ENCODE measurements at places on chromosomes 11 and 22.
A peak's percentile ranks its signal among the peaks of the same experiment; 100 is the strongest.

DNA sequence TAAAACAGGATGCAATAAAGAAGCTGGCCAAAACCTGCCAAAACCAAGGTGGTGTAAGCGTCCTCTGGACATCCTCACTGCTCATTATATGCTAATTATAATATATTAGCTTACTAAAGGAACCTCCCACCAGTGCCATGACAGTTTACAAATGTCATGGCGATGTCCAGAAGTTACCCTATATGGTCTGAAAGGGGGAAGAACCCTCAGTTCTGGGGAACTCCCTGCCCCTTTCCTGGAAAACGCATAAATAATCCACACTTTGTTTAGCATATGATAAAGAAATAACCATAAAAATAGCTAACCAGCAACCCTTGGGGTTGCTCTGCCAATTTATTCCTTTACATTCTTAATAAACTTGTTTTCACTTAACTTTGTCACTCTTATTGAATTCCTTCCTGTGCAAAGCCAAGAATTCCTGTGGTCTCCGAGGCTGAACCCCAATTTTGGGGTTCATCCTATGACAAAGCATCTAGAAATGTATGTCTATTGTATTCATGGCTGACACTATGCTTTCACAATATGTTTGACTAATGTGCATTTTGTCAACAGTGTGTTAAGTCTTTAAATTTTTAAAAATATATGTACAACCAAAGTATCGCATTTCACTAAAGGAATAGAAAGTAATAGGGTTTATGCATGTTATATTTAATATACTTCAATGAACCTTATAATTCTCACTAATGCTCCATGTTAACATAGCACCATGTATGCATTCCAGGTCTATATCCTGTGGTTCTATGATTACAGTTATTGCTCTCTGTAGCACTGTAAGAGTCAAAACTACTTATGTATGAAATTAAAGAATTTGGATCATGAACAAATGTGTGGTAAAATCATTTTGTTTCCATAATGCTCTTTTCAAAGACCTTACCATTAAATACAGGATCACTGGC, 25.1 kb downstream of the LGR4 start:
- H3K4me1 ChIP-seq, result peaks cover 53% of the 10 kb centered on the region
- H3K36me3 ChIP-seq, result no peaks in the 10 kb centered on the region
- no peak for DNase-seq
- no peak overlapping the region for H3K4me3 ChIP-seq

DNA sequence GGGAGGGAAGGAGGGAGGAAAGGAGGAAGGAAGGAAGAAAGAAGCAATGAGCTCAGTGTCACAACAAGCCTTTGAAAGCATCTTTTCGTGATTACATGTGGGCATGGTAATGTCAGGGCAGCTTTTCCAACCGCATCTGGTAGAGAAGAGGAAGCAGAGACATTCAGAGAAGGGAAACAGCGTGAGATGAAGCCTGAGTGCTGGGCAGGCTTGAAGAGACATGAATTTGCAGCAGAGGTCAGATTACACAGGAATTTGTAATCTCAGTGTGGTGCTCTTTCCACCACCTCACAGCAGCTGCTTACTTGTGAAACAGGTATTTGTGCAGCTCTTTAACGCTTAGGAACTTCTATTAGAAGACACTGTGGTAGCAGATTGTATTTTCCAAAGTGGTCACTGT, 289.5 kb upstream of the C11orf87 start:
- no peaks in the 10 kb centered on the region for H3K36me3 ChIP-seq
- no peak for DNase-seq
- H3K4me3 ChIP-seq, result no peak overlapping the region
- no peaks in the 10 kb centered on the region for H3K4me1 ChIP-seq

DNA sequence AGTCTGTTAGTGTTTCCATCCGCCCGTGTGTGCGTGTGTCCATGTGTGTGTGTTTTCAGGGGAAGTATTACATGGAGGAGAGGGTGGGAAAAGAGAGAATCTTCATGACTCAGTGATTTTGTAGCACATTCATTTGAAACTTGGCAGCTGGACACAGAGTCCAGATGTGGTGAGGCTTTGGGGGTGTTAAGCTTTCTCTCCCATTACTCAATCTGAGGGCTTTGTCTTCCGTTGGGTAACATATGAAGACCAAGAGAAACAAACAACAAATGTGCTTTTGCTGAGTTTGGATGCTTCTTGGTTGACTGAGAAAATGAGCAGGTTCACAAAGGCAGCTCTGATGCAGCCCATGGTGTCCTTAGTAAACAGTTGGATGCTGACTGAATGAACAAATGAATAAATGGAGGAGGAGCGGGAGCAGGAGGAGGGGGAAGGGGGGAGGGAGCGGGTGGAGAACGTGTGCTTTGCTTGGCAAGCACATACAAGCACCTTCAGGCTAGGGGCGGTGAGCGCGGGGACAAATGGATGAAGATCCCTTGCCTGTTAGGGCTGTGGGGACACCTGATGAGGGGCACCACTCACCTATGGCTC, 104.3 kb downstream of the ST3GAL4 start:
- H3K4me3 ChIP-seq, result no peak overlapping the region
- no peak overlapping the region for H3K27ac ChIP-seq
- no peaks in the 10 kb centered on the region for H3K4me1 ChIP-seq
- DNase-seq, result no peak

DNA sequence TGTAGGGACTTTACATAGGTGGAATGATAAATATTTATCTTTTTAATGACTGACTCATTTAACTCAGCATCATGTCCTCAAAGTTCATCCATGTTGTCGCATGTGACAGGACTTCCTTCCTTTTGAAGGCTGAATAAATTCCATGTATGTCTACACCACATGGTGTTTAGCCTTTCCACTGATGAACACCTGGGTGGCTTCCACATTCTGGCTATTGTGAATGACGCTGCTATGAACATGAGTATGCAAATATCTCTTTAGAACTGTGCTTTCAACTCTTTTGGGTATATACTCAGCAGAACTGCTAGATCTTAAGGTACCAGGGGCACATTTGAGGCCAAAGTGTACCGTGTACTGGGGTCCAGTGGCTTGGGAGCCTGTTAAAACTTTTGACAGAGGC, 24.1 kb downstream of the LARGE1 start:
- no peak overlapping the region for H3K27ac ChIP-seq
- H3K27me3 ChIP-seq, result no peaks in the 10 kb centered on the region
- H3K4me1 ChIP-seq, result peaks cover 5% of the 10 kb centered on the region

DNA sequence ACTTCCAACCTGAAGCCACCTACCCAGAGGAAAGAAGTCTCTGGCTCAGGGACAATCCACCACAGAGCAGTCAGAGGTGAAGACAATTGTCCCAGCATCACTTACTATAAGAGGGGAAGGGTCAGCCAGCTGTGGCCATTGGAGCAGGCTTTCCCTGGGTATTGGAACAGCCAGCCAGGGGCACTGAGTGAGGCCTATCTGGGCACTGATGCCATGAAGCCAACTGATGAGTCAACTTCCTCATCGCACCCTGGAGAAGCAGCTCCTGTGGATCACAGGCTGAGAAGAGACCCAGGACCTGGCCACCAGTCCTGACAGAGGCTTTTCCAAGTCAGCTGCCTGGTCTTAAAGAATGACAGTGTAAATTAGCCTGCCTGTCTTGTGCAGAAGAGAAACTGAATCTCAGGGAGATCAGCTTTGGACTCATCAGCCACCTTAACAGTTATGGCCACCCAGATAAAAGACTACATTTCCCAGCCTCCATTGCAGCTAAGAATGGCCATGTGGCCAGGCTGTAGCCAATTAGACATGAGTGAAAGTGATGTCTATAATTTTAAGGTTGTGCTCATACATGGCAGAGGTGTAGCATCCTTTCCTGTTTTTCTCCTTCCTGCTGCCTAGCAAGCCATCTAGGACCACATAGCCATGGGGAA, 19.0 kb downstream of the CHST1 start:
- no peak overlapping the region for H3K4me3 ChIP-seq
- H3K27ac ChIP-seq, result no peak overlapping the region
- H3K4me1 ChIP-seq, result no peaks in the 10 kb centered on the region
- peaks cover 10% of the 10 kb centered on the region for H3K36me3 ChIP-seq
- peaks cover 3% of the 10 kb centered on the region for H3K27me3 ChIP-seq

GRCh38 chr22:30751529-30751928, 56.9 kb downstream of the OSBP2 start:
- no peaks in the 10 kb centered on the region for H3K27me3 ChIP-seq
- DNase-seq, result no peak
- no peak overlapping the region for H3K27ac ChIP-seq
- peaks cover 7% of the 10 kb centered on the region for H3K4me1 ChIP-seq

GRCh38 chr22:38936562-38936961, 20.8 kb upstream of the APOBEC3A start:
- no peak overlapping the region for H3K4me3 ChIP-seq
- peak; percentile 31 for DNase-seq
- peaks cover 3% of the 10 kb centered on the region for H3K27me3 ChIP-seq
- no peak overlapping the region for H3K27ac ChIP-seq
- no peaks in the 10 kb centered on the region for H3K4me1 ChIP-seq

- no peaks in the 10 kb centered on the region for H3K27me3 ChIP-seq
- DNase-seq, result no peak
- H3K4me1 ChIP-seq, result peaks cover 70% of the 10 kb centered on the region
- no peak overlapping the region for H3K27ac ChIP-seq
- no peak overlapping the region for H3K4me3 ChIP-seq
These were observed 103.6 kb upstream of the HSD17B12 start for GRCh38 chr11:43576803-43577521.

DNA sequence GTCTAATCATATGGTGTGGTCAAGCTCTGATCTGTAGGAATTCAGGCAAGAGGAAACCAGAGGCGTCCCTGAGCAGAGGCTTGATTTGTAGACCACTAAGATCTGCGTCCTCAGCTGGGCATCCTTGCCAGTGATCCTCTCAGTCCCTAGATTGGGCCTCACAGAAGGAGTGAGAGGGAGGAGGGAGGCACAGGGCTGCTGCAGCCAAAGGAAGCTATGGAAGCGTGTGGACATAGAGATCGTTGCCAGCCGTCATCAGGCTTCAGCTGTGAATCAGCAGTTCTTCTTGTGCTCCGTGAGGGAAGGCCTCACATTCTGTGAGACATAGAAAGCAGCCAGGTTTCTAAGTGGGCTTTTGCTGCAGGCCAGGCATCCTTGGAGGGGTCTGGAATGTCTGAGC, 254.6 kb upstream of the KIRREL3 start:
- no peak overlapping the region for H3K4me3 ChIP-seq
- no peaks in the 10 kb centered on the region for H3K36me3 ChIP-seq
- no peak for DNase-seq
- H3K27ac ChIP-seq, result no peak overlapping the region
- no peaks in the 10 kb centered on the region for H3K4me1 ChIP-seq

DNA sequence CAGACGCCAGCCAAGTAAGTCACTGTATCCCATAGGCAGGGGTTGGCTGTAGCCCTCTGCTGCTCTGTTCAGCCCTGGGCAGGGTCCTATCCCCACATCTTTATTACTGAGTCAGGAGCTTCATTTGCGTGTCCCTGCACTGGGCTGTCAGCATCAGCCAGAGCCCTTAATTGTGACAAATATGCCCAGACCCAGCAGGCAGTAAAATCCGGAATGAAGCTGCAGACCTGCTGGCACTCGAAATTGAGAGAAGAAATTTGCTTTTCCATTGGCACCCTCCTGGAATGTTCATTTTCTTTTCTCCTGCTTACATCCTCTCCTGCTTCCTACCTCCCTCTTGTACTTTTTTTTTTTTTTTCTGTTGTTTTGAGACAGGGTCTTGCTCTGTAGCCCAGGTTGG, 43.8 kb downstream of the CEP164 start:
- H3K4me3 ChIP-seq, result no peak overlapping the region
- H3K4me1 ChIP-seq, result no peaks in the 10 kb centered on the region
- no peak for DNase-seq
- H3K27ac ChIP-seq, result no peak overlapping the region

DNA sequence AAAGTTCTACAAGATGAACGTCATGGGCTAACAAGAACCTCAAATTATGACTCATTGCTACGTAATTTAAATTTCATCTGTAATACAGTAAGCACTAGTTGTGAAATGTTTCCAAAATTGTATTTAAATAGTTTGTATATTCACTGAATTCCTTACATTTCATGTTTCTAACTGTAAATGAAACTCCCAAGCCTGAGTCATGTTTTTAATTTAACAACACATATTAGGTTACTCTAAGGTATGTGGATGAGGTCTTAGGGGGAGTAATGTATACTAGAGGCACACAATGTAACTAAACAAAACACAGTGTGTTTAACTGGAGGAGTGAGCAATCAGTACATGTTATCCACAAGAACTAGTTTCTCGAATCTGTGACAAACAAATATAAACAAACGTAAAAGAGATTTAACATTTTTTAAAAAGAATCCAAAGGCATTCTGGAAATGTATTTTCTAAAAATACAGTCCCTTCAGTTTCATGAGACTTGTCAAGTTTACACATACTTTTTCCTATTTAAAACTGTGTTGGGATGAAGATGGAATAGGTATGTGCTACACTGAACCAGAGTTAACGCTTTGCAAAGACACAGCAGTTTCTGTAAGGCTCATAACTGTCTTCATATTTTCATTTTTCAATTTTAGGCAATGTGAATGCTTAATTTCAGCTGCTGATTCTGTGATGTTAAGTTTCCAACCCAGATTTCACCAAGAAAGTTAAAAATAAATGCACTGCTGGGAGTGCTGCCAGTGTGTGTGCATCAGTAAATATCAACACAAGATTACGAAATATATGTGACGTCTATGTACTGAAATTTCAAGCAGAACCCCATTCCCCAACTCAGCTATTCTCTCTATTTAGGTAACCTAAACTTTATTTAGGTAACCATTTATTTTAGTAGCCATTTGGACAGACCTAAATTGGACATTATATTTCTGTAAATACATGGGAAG, 52.6 kb downstream of the PITPNB start:
- peak; percentile 67 for DNase-seq
- no peak overlapping the region for H3K4me3 ChIP-seq
- H3K27ac ChIP-seq, result peak overlapping the region; percentile 82
- H3K36me3 ChIP-seq, result peaks cover 13% of the 10 kb centered on the region
- no peaks in the 10 kb centered on the region for H3K4me1 ChIP-seq

DNA sequence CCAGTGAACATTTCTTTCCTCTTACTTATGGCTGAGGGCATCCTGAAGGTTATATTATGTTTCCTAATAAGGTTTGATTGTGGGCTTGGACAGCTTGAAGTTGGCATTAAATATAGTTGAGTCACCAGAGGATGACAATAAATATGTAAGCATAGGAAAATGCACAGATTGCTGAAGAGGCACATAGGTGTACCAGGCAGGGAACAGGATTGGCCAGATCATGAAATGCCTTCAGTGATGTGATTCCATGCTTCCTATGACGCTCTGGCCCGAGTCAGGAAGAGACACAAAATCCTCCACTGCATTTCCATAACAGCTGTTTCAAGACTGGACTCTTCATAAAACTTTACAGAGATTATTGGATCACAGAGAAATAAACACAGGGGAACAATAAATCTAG, 41.4 kb upstream of the SYN3 start:
- no peak overlapping the region for H3K27ac ChIP-seq
- H3K4me3 ChIP-seq, result no peak overlapping the region
- no peak for DNase-seq
- no peaks in the 10 kb centered on the region for H3K4me1 ChIP-seq

DNA sequence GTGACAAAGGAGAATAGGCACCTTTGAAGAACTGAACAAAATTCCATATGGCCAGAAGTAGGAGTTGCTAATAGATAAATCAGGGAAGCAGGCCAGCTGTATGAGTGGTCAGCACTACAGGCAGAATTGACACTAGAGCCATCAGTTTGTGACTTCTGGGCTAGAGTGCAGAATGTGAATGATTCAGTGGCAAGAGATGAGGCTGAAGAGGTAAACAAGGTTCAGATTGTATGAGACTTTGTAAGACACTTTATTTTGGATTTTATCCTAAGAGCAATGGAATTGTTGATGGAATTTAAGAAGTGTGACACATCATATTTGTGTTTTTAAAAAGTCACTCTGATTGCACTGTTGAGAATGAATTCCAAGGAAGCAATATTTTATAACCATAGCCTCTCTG, 12.9 kb downstream of the BIRC3 start:
- peaks cover 5% of the 10 kb centered on the region for H3K36me3 ChIP-seq
- no peak for DNase-seq
- H3K27ac ChIP-seq, result no peak overlapping the region
- no peaks in the 10 kb centered on the region for H3K4me1 ChIP-seq
- H3K27me3 ChIP-seq, result no peaks in the 10 kb centered on the region

All from tibial artery (tissue), 4 donors.